Neural progenitor cell (in vitro differentiated cells): ENCODE measurements at places on chromosomes 3 and 15. TPM values are rescaled to one million over a fixed set of nuclear protein-coding genes. Genes with fewer than 3 reads are reported as not detected.
A peak's percentile ranks its signal among the peaks of the same experiment; 100 is the strongest.

Gene IREB2
- 55.7 and 87.7 TPM in 2 replicates for total RNA-seq

Gene VWA5B2
- not detected in 2 replicates for total RNA-seq

DNA sequence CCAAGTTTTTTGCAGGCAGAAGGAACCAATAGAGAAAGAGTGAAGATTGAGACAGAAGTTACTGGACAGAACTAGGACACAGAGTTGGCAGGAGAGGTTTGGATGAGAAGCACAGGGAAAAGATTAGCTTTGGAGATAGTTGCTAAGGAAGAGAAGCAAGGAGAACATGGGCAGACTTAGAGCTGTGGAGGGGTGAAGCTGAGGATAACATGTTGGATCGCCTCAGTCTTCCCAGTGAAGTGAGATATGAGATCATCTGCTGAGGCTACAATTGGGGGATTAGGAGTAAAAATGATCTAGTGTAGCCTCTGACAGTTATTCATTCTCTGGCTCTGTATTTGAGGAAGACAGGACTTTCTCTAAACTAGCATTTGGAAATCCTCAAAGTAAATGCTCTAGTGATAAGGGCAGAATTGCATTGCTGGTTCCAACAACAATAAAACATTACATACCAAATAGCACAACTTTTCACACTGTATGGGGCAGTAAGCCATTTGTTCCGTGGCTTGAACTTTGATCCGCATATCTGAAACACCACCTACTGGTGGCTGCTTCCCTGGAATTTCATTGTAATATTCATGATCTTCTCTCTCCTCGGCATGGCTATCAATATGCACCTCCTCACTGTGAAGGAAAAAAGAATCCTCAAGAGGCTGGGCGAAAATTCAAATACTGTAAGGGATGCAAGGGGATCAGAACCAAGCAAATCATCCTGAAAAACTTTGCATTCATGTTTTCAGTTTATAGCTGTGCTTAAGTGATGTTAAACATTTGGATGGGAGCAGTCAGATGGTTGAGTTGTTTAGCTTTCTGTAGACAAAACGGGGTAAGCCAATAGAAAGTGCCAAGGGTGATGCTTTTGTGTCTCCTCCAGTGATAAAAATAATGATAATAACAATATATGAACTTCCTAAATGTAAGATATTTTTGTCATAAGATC is 22.2 kb upstream of the EID1 start:
- DNase-seq: peak; percentile 22

DNA sequence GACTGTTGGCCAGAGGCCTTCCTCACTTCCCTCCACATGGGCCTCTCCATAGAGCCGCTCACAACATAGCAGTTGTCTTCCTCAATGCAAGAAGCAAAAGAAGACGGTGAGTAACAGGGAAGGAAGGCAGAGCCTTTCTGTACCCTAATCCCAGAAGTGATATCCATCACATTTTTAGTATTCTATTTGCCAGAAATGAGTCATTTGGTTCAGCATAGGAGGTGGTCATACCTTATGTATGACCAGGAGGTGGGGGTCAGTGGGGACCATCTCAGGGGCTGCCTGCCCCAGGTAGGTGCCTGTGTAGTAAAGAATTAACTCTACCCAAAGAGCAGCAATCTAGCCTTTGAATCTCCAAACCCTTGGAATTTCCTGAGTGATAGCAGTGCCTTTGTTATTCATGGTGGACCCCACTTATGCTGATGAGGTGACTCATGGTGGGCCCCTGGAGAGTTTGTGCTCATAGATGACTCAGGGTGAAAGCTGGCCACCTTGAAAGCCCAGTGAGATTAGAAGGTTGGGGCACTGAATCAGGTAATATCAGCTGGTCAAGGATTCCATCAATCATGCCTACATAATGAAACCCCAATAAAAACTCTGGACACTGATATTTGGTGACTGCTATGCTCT is 323.9 kb upstream of the IGF1R start:
- no peak for DNase-seq

Gene DPPA4
- total RNA-seq: 187 and 215 TPM in 2 replicates

Gene PIGZ
- 1.2 TPM in 1 of 2 replicates, not detected in the other for total RNA-seq

Gene FANCI
- 125 and 133 TPM in 2 replicates for total RNA-seq

DNA sequence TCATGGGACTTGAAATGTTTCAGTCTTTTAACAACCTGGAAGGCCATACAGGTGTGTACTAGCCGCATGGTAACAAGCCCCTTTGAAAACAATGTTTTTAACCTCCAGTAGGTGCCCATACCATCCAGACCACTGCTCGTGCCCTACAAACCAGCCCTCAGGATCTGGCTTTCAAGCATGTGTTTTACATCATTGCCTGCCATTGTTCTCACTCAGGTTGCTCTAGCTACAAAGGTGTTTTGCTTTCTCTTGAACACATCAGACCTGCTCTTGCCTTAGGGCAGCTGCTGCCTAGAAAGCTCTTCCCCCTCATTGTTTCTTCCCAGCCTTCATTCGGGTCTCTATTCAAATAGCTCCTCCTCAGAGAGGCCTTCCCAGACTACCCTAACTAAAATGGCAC is 32.3 kb upstream of the MAP3K13 start:
- no peak for DNase-seq

Gene CHRNA5
- total RNA-seq: 27.1 and 46.9 TPM in 2 replicates

Gene RHOV
- 1.2 TPM in 1 of 2 replicates, not detected in the other for total RNA-seq

- DNase-seq: no peak
Measured at GRCh38 chr3:46846624-46847542, 16.4 kb downstream of the MYL3 start.

DNA sequence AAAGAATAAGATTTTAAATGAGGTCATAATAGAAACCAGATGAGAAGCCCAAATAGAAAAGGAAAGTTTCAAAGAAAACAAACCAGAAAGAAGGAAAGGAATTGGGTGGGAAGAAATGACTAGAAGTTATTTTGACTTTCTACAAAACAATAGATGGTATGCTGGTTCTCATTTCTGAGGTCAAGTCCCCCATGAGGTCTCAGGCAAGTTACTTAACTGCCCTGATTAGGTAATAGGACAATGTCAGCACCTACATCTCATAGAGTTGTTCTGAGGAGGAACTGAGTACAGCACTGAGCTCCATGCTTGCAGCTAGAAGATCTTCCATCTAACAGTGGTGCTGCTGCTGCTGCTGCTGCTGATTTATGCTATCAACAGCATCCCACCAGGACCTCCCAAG is 185.9 kb downstream of the ERC2 start:
- DNase-seq: no peak

GRCh38 chr3:48695393-48695753 is 9.7 kb upstream of the NCKIPSD start:
- DNase-seq: peak; percentile 79

DNA sequence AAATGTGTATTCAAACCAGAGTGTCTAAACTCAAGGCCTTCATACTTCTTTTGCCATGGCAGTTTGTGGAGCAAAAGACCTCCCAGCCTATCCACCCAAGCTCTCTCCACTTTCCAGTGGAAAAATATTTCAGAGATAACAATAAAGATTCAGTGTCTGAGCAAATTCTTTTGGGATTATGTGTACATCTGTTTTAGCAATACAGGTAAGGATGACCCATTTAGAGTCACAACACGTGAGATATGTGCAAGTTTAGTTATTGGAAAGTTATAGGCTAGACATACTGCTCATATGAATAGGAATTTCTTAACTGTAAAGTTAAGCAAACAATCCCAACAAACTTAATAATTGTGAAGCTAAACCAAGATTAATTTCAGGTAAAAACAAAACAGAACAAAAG is 174.5 kb upstream of the LRIG1 start:
- no peak for DNase-seq

DNA sequence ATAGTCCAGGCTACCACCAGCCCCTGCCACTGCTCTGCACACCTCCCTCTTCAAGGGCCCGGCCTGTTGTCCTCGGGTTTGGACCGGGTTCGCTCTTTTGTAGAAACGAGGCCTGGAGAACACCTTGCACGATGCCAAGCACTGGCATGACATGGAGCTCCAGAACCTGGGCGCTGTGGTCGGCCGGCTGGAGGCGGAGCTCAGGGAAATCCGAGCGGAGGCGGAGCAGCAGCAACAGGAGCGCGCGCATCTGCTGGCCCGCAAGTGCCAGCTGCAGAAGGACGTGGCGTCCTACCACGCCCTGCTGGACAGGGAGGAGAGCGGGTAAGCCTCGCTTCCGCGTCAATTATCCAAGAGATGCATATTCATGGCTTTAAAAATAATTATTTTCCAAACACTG is 72.4 kb downstream of the BFSP2 start:
- peak; percentile 71 for DNase-seq

DNA sequence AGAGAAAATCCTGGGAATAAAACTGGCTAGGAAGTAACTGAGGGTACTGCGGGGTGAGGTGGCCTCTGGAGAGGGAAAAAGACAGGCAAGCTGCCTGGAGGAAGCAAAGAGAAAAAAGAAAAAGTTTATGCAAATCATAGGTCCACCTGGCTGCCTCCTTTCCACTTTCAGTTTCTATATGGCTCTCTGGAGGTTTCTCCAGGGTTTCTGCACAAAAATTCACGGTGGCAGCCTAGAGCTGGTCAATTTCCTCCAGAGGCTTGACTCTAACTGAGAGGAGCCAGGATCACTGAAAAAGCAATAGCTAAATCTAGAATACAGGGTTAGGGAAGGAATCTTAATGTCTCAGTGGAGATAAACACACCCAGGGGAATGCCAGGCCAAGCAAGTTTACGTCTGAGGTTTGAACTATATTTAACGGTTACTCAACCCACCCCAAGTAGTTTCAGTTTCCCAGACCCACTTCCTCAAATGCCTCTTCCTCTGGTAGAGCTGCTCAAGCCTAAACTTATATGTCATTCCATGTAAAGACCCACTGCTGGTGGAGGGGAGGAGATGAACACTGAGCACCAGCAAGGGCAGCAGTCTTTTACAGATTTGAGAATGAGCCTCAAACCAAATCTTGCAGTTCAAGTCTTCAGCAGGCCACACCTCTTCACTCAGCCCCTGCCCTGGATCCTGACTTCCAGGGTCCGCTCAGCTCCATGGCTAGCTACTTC is 5.7 kb downstream of the LYSMD2 start:
- DNase-seq: no peak

DNA sequence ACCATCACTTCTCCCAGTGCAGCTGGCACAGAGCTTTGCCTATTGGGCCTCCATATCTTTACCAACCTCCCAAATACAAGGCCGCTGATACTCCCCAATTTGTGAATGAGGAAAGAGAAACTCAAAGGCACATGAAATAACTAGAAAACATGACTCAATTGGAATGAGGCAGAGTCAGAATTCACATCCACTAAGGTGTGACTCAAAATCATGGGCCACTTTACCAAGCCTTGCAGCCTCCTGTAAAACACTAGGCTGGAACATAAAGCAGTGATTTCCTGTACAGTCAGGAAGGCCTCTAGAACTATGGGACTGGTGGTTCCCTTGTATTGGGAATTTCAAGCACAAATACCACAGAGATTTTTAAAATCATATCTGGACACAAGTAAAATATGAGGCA is 128.6 kb downstream of the DCLK3 start:
- no peak for DNase-seq

GRCh38 chr3:42063888-42064287 is 27.3 kb upstream of the TRAK1 start:
- no peak for DNase-seq

Gene KLF13
- 11.9 and 25.1 TPM in 2 replicates for total RNA-seq

DNA sequence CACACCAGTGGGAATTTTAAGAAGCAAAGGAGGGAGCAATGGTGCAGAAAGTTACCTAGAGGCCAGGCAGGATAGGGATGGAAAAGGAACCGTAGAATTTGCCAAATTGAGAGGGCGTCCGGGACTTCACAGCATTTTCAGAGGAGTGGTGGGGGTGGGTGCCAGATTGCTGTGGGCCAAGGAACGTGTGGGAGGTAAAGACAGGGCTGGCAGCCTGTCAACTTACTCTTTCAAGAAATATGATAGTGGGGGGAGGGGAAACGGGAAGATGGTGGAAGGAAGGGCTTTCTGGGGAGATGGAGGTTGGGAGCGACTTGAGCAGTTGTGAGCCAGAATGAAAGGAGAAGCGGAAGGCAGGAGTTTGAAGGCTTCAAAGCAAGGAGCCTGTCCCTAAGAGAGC is 1.4 kb upstream of the SLC6A11 start:
- no peak for DNase-seq

- no peak for DNase-seq
Measured at GRCh38 chr15:64732156-64732860, 43.1 kb downstream of the RBPMS2 start.

Gene ABI3BP
- not detected in 2 replicates for total RNA-seq

DNA sequence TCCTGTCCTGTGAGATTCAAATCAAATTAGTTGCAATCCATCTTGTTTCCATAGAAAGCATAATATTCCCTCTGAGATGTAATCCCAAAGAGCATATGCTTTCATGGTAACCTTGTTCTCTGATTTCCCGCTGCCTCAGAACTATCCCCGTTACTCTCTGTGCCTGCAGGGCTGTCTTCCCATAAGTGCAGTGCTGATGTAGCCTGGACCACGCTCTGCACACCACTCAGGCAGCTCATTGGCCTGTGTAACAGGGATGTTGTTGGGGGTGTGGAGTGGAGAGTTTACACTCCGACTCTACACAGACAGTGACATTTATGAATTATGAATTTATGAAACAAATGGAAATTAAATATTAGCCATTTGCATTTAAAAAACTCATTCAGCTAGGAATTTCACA is 33.6 kb upstream of the CNTN3 start:
- DNase-seq: no peak

Gene TF
- 0.77 TPM in 2 replicates for total RNA-seq

Gene CCDC71
- 18.8 and 41.9 TPM in 2 replicates for total RNA-seq

- DNase-seq: no peak
Measured at GRCh38 chr3:159926573-159926972, 62.1 kb upstream of the IL12A start.

DNA sequence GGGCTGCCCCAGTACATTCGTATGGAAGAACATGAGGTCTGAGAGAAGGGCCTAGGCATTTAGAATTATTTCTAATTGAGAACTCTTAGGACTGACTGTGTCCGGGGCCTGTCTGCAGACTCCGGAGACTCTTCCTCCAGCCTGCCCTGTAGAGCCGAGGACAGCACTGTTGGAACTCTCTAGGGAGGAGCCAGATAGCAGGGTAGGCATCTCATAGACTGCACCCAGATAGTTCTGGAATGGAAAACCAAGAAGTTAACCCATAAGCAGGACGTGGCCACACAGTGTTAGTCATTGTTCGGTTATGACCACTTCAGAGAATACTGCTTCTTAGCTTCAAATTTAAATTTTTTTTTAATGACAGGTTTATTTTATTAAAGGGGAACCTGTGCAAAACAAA is 59.5 kb downstream of the SNRK start:
- no peak for DNase-seq

GRCh38 chr3:114600571-114600970 is 306.7 kb downstream of the TIGIT start:
- no peak for DNase-seq

Gene SLC12A8
- 2.2 and 4.6 TPM in 2 replicates for total RNA-seq

Gene FOXB1
- total RNA-seq: 7.3 and 9.6 TPM in 2 replicates
